ENCODE measurements at places on chromosomes 11 and 22.

GRCh38 chr11:118238929-118239328, 13.2 kb downstream of the MPZL3 start:
- no peak for DNase-seq

DNA sequence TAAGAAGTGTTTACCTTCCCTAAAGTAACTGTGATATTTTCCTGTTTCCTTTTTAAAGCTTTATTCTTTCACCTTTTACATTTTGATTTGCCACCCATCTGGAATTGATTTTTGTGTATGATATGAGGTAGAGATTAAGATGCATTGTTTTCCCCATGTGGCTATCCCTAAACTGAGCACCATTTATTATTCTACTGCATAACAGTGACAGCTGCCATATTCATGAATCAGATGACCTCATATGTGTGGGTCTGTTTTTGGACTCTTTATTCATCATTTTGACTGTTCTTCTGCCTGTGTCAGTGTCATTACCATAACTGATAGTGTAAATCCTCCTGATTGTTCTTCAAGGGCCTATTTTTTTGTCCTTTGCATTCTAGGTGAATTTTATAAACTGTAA, 50.8 kb downstream of the HIPK3 start:
- DNase-seq = no peak

DNA sequence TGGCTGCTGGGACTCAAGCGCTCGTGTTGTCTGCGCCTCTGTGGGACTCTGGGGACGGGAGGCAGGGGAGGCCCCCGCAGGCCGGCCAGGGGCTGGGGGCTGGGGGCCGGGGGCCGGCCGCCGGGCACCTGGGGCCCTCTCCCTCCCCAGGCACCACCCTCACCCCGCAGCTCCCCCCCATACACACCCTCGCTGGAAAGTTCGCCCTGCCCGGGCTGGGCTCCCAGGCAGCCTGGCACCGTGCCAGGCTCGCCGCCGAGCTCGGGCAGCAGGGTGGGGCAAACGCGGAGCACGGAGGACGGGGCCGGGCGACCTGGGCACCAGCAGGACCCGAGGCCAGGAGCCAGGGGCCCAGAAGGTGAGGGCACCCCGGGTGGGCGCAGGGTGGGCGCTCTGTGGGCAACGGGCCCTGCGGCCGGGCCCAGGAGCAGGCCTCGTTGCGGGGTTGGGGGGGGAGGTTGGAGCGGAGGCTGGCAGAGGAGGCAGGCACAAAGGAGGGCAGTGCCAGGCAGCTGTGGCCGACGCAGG, 76.7 kb upstream of the WNT7B start:
- DNase-seq = peak; percentile 65

GRCh38 chr22:19879992-19880785, 25.5 kb upstream of the GNB1L start:
- DNase-seq = no peak

DNA sequence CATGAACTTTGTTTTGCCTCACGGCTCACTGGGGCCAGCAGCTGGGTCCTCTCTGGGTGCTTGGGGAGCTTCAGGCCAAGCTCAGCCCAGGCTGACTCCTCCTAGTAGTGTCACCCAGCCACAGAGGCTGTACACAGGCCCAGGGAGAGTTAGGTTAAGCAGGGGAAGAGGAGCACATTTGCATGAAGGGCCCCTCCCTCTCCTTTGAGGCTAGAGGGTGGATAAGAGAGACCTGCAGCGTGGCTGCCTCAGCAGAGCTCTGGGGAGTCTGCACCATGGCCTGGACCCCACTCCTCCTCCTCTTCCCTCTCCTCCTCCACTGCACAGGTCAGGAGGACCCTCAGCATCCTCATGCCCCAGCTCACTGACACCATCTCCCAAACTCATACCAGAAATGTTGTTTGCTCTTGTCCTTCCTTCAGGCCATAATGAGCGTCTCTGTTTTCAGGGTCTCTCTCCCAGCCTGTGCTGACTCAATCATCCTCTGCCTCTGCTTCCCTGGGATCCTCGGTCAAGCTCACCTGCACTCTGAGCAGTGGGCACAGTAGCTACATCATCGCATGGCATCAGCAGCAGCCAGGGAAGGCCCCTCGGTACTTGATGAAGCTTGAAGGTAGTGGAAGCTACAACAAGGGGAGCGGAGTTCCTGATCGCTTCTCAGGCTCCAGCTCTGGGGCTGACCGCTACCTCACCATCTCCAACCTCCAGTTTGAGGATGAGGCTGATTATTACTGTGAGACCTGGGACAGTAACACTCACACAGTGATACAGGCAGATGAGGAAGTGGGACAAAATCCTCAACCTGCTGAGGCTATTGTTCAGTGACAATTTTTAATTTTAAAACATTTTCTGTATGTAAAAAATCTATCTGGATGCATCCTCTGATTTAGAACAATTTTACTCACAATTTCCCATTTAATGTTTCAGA, 82.4 kb upstream of the VPREB1 start:
- no peak for DNase-seq

DNA sequence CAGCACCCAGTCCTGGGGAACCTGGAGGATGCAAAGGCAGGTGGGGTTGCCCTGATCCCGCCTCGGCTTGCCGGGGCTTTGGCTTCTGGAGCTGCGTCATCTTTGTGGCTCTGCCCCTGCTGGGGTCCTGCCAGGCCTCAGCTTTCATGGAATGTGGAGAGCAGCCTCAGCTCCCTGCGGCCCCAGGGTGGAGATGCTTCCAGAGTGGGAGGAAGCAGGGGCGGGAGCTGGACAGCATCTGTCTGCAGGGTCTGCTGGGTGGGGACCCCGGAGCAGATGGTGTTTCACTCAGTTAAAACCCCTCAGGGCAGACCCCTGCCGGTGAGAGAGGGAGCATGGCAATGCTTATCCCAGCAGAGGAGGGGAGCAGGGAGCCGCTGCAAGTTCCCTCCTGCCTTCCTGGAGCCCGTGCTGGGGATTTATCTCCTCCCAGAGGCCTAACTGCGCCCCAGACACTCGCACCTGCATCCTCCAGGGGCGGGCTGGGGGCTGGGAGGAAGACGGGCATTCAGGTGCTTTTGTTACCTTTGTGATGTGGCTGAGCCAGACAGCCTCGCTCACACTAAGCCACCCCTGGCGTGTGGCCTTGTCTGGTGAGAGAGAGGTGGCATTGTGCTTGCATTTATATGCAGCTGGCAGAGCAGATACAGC, 15.7 kb downstream of the GRIK4 start:
- no peak for DNase-seq

GRCh38 chr11:27290261-27291050, 72.6 kb downstream of the CCDC34 start:
- no peak for DNase-seq

DNA sequence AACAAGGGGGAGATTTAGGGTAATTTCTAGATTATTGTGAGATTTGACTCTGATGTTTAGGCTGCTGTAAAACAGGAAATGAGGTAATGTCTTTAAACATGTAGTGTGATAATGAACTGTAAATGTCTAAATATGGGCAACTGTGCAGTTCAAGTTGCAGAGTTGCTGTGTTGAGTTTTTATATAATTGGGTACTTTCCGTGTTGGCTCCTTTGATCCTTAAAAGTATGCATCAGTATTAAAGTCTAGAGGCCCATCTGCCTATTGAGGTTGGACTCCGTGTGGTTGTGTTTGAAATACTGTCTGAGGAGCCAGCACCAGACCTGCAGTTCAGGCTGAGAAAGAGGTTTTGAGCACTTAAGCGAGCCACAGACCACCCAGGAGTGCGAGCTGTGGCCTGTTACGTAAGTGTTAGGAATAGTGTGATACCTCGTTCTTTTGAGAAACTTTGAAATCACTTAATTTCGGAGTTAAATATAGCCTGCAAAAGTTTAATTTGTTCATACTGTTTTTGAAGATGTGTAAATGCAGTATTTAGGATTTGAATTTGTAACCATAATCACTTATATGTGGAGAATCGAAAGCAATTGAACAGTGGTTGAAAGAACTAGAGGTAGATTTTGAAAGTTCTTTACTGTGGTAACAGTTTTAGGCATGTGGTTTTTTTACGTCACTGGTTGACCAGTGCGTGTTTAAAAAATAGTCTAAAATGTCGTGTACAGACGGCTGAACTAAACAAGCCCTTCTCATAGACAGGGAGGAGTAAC, 9.0 kb downstream of the FAM118A start:
- DNase-seq = no peak

GRCh38 chr22:35053060-35053835, 12.7 kb upstream of the ISX start:
- no peak for DNase-seq

DNA sequence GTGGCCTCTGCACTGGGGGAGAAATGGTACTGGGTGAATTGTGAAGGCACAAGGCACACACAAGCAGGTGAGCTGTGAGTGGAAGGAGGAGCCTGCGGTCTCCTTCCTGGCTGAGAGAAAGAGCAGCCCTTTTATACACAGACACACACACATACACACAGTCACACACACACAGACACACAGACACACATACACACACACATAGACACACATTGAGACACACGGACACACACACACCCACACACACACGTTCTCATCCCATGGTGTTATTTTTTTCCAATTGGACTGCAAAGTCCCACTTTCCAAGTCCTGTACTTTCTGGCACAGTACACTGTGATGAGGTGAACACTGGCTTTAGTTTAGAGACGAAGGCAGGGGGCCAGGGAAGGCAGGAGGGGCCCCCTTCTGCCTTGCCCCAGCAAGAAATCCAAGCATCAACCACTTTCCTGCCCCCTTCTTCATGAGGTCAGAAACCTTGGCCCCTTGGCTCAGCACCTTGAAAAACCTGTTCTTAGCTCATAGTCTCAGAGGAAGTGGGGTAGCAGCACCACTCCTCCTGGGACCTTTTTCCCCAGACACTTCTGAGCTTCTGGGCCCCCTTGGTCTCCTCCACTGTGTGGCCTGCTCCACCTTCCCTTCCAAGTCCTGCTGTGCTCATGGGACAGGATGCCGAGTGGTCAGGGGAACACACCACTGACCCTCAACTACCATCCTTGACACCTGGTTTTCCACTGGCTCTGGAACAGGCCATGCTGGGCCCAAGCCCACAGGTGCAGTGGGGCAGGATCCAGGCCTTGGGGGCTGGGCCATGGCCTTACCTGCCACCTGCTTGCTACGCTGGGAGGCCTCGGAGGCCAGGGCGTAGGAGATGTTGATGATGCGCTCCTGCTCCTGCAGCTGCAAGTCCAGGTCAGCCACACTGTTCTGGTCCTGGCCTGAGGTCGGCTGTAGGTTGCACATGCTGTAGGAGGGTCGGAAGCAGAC, 43.8 kb downstream of the C11orf58 start:
- DNase-seq = no peak

DNA sequence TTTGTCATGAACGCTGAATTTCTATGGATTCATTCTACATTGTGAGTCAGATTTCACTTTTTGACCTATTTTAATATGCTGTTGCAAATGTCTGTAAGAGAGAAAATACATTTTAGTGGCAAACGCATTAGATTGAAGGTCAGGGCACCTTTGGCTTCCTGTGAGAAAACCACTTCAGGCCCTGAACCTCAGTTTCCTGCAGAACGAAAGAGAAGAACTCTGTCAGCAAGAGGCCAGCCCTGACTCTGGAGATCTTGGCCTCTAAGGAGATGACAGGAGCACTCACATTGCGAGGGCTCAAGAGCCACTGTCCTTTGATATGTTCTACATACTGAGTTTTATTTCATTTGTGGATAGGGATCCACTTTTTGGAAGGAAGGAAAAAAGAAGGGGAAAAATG, 83.6 kb downstream of the KCNJ1 start:
- DNase-seq = no peak

- no peak for DNase-seq
These were observed 2370.9 kb upstream of the RAG2 start for GRCh38 chr11:38968951-38969350.

- no peak for DNase-seq
These were observed 37.6 kb downstream of the RAB30 start for GRCh38 chr11:83033972-83034672.

- DNase-seq = no peak
These were observed 27.8 kb downstream of the LIMK2 start for GRCh38 chr22:31239771-31240370.

DNA sequence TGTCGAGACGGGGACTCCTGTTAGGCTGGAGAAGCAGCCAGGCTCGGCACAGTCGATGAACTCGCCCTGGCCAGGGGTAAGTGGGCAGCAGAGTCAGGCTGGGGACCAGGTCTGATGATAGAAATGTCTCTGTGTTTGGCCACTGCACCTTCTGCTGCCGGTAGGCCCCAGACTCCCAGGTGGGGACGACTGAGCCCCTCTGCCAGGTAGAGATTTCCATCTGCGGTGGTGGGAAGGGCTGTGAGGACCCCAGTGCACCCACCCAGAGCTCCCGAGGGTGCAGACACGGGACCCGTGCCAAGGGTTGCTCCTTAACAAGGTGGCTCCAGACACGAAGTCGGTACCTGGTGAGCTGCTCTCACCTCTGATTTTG, 862.5 kb downstream of the TBC1D22A start:
- DNase-seq = no peak

- no peak for DNase-seq
These were observed 62.2 kb upstream of the ADA2 start for GRCh38 chr22:17281440-17281841.

DNA sequence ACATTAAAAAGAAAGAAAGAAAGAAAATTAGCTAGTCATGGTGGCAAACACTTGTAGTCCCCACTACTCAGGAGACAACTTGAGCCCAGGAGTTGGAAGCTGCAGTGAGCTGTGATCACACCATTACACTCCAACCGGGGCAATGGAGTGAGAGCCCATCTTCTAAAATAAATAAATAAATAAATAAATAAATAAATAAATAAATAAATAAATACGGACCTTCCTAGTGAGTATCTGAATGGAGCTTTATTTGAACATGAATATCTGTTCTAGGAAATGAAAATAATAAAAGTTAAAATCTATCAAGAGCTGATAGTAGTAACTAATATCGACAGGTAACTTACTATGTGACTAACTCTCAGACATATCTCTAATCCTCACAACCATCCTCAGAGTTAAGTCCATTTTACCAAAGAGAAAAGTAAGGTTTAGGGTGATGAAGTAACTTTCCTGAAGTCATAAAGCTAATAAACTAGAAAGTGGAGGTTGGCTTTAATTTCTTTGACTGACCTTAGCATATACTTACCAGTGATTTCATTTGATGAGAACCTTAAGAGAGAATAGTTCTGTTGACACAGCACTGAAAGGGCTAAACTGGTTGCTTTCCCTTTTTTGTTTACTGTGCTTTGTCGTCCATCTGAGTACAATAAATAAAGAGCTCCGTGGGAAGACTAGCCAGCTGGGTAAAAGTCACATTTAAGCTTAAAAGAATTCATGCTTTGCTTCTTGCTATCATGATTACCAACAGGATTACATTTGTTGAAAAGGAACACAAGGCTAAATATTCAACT, 22.4 kb downstream of the ENTHD1 start:
- DNase-seq = peak; percentile 1

DNA sequence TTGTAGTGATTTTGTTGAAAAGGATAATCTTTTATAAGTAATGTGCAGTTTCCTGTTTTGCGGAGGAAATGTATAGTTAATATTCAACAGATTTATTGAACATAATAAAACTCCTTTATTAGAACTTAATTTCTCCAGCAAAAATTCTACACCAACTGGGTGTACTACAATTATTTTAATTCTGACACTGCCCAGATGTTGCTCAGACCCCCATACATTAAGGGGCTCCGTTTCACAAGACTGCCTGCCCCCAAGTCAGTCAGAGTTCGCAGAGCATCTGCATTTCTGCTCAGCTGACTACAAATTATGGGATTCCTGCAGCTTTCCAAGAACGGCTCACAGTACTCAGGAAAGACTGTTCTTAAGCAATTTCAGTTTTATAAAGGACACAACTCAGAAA, 6.2 kb downstream of the CEP57 start:
- DNase-seq = no peak
